ENCODE measurements at places on chromosomes 7 and 10.
A peak's percentile ranks its signal among the peaks of the same experiment; 100 is the strongest.

DNA sequence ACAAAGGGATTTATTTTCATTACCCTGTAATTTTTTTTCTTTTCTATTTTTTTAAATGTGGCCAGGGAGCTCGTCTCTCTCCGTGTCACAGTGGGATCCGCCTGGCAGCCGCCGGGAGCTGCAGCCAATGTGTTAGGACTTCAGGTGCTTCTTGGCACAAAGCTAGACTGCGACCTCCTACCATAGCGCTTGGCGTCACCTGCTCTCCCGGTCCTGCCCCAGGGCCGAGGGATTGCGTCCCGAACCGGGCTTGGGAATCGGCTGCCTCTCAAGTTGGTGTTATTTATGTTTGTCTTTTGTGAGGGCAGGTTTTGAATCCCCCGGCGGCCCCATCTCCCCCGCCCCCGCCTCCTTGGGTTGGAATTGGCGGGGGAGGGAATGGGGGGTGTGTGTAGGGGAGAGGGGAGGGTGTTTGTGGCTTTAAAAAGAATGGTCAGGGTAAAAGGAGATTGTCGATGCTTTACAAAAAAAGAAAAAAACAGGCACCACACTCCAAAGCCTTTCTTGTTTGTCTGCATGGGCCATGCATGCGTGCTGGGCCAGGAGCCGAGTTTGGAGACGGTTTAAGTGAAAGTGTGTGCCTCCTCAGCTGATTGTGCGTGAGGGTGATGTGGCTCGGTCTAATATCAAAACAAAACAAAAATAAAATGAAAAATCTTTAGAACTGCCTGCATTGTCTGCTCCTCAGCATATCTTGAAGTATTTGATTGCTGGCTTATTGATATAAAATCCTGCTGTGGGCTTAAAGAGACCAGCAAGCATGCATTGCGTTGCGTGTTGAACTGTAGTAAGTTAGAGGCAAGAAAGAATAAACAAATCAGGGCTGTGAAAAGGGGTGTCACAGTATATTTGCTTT lies 1.2 kb downstream of the PPP1R9A start:
- peak; percentile 7 for DNase-seq

DNA sequence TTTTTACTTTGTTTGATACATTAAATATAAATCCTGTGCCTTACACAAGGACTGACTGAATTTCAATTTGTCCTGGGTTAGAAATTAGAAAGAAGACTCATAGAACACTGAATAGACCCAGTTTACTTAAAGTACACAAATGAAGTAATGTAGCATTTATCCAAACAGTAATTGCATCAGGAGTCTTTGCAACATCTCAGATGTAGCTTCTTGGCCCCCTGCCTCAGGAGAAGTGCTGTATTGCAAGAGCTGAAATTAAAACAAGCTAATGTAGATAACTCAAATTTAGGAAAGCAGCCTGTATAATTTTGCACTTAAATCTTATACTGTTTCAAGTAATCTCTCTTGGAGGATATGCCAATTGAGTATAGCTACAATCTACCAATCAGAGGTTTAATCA lies 54.3 kb upstream of the KCND2 start:
- peak; percentile 73 for DNase-seq

GRCh38 chr7:44960011-44960580 lies 18.7 kb downstream of the MYO1G start:
- DNase-seq, result no peak

DNA sequence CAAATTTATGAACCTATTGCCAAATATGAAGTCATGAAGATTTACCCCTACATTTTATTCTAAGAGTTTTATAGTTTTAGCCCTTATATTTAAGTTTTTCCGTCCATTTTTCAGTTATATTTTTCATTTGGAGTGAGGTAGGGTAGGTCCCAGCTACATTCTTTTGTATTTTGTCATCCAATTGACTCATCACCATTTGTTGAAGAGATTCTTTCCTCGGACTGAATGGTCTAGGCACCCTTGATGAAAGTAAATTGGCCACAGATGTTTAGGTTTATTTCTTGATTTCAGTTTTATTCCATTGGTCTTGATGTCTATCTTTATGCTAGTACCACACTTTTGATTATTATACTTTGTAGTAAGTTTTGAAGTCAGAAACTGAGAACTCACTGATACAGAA lies 22.7 kb downstream of the CYP2C19 start:
- DNase-seq, result no peak

DNA sequence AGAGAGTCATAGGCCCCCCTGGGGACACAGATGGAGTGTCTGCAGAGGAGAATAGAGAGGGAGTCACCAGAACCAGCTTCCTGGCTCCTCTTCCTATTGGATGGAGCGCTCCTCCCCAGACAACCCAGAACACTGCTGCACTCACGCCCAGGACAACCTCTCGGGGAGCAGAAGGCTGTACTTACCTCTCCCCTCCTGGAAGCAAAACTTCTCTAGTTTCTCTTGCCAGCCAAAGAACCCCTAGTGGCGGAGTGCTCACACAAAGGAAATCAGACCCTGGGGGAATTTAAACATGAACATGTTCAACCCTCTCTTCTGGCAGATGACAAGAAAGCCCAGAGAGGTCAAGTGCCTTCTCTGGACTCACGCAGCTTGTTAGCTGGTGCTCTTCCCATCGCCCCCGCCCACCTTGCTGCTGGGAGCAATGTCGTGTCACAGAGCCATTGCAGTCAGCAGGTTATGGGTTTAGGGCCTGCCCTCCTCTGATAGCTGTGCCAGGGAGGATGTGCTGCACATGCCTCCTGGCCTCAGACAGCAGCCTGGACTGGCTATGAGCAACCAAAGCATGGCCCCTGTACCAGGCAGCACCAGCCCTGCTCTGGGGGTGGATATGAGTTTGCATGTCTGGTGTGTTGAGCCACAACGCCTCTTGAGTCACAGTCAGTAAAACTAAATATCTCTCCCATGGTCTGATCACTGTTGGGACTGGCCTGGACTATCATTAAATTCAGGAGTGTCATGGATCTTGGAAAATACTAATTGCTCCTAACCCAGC lies 84.4 kb downstream of the SLIT1 start:
- no peak for DNase-seq

GRCh38 chr7:67100956-67101361 lies 104.3 kb downstream of the TYW1 start:
- DNase-seq, result no peak

DNA sequence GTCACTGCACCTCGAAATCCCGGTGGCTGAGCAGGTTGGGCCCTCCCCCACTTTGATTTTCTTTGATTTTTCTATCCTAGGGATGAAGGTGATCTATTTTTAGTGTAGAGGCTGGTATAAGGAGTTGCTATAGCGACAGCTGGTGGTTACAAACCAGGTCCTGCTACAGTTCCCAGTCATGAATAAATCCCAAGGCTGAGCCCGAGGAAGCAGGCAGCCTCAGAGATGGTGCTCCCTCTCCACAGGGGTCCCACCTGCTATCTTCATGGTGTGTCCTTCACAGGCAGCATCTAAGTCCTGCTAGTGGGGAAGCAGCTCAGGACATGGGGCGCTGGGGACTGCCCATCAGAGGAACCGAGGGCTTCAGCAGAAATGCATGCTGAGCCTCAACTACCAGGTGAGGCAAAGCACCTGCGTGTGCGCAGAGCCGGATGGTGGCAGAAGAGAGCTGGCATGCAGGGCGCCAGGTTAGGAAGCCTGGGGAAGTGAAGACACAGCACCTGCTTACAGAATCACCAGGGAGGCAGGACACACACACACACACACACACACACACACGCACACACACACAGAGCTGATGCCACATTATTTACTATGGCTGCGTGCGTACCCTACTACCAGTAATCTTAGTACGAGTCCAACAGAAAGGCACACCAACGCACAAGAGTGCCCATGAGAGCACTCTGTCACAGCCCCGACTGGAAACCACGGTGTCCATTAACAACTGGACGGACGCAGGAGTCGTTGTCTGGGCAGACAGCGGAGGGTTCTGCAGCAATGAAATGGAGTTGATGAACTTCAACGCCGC lies 150.9 kb downstream of the PRKAG2 start:
- DNase-seq, result no peak

GRCh38 chr7:72435925-72436480 lies 23.9 kb upstream of the CALN1 start:
- DNase-seq, result peak; percentile 52

GRCh38 chr10:33164060-33164709 lies 170.3 kb downstream of the NRP1 start:
- DNase-seq, result no peak

- DNase-seq, result no peak
Observed at GRCh38 chr7:51127618-51127904, 189.0 kb downstream of the COBL start.

- DNase-seq, result no peak
Observed at GRCh38 chr7:111594602-111595001, 32.3 kb upstream of the IMMP2L start.

- DNase-seq, result no peak
Observed at GRCh38 chr7:51310131-51310583, 6.5 kb downstream of the COBL start.

DNA sequence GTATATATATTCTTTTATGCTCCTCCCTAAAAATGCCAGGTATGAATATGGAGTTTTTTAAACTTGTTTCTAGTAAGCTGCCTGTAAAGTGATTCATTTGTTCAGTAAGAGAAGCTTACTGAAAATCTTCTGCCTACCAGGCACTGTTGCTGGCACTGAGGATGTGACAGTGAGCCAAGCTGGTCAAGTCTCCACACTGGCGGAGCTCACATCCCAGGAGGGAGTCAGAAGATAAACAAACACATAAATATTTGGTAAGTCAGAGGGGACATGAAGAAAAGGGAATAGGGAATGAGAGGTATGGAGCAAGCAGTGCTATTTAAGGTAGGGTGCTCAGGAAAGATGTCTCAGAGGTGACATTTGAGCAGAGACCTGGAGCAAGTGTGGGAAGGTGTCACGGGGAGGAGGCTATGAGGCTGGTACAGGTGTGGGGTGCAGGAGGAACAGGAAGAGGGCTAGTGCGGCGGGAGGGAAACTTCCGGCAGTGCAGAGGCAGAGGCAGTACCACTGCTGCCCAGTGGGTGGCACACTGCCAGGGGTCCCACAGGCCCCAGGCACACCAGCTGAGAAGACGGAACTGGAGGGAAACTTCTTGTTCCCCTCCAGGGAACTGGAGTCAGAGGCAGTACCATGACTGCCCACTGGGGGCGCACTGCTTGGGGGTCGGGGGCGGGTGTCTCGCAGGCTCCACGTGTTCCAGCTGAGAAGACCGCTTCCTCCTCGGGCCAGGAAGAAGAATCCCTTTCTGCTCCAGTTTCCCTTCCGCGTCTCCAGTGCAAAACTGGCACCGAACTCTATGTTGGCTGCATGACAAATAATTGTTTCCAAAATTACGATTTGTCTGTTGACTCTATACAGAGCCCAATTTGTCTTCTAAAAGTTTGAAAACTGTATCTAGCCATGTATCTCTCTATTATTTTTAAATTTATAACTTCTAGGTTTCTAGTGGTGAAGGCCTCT lies 161.0 kb downstream of the TEX36 start:
- no peak for DNase-seq

DNA sequence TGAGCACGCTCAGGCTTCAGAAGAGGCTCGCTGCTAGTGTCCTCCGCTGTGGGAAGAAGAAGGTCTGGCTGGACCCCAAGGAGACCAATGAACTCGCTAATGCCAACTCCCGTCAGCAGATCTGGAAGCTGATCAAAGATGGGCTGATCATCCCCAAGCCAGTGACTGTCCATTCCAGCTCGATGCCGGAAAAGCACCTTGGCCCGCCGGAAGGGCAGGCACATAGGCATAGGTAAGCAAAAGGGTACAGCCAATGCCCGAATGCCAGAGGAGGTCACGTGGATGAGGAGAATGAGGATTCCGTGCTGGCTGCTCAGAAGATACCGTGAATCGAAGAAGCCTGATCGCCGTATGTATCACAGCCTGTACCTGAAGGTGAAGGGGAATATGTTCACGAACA lies 5.7 kb upstream of the PPP2R2D start:
- no peak for DNase-seq

DNA sequence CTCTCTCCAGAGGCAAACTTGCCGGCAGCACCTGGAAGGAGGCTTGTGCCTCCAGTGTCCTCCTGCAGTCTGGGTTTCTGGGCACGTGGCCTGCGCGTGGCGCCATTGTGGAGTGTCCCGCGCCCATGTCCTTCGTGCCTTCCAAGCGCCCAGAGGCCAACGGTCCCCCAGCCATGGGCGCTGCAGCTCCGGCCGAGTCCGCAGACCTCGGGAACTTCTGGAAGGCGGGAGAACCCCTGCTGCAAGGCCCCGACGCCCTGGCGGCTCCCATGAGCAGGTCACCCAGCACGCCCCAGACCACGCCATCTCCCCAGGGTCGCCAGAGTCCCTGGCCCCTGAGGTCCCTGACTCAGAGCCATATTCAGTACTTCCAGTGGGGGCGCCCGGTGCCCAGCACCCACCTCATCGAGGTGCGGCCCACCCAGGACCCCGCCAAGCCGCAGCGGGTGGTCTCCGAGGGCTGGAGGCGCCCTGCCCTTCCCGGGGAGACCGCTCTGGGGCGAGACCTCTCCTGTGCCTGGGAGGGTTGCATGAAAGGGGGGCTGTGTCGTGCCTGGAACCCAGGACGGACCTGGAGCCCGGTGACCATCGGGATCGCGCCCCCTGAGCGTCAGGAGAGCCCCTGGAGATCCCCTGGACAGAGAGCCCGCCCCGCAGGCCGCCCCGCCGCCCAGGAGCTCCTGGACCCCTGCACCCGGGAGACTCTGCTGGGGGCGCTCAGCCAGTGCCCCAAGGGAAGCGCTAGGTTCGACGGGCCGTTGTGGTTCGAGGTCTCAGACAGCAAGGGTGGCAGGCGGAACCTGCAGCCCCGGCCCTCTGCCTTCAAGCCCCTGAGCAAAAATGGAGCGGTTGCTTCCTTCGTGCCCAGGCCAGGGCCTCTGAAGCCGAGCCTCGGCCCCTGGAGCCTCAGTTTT lies at the start of gene POM121L12:
POM121L12 (plus strand) TSS at position 135 of the 914 bp plus-strand sequence; CDS start at position 174, 39 bp downstream.
- DNase-seq, result no peak

DNA sequence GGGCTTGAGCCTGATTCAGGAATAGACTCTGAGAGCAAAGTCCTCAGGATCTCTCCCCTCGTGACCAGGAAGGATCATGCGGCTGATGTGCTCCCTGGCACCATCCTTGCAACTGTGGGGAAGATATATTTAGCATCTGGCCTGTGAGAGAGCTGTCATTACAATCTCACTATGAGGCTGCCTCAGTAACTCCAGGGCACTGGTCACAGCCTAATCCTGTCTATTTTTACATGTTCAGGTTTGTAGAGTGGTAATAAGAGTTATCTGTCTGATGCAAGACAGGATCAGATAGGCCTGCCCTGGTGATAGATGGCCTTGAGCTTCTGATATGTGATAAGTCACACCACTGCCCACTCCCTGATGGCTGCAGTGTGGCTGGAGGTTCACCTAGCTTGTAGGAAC lies 50.7 kb downstream of the PPP1R3C start:
- no peak for DNase-seq

DNA sequence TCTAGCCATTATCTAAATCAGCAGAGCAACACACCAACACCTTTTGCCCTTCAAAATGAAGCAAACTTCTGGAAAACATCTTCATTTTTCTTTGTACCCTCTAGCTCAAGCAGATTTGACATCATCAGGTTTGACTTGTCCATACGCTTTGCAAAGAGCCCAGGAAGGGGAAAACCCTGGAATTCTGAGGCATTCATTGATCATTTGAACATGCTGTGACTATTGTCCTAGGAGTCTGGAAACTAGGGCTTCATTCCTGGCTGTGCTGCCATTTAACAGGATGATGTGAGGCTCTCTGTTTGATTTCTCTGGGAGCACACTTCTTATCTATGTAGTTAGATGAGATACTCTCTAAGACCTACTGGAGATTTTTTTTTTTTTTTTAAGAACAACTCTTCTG lies 23.5 kb downstream of the GATA3 start:
- DNase-seq, result no peak
